ENCODE measurements at places on chromosomes 1 and 21. TPM values are rescaled to one million over a fixed set of nuclear protein-coding genes. Genes with fewer than 3 reads are reported as not detected.

SPRR4 gene
- total RNA-seq, result not detected

DNA sequence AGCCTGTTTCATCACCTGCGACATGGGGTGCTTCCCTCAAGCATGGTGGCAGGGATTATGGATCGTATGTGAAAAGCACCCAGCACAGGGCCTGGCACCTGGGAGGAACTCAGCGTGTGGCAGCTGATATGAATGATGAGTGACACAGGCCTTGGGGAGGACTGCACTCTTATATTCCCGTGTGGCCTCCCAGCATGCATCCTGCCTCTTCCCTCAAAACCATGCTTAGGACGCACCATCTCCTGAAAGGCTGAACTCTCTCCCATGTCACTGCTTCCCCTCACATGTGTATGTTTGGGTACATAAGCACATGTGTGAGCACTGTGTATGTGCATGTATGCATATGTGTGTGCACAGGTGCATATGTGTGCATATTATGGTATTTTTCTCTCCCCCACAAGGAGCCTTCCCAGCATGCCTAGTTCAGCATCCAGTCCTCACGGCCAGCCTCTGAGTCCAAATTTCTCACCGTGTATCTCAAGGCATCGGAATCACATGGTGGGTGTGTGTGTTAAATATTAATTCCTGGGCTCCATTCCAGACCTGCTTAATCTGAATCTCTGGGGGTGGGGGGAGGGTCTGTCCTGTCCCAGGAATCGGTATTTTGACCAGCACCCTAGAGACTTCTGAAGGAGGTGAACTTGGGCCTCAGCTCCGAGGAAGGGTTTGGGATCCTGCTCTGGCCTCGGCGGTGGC, 12.8 kb downstream of the MYOM3 start:
- no peak overlapping the region for H3K4me3 ChIP-seq
- H3K36me3 ChIP-seq, result no peaks in the 10 kb centered on the region
- no peak overlapping the region for H3K27ac ChIP-seq
- H3K27me3 ChIP-seq, result peaks cover 18% of the 10 kb centered on the region

PPIAL4G gene
- total RNA-seq, result 0.42 TPM

- H3K27me3 ChIP-seq, result peaks cover 10% of the 10 kb centered on the region
- H3K4me3 ChIP-seq, result no peak overlapping the region
- H3K36me3 ChIP-seq, result peaks cover 4% of the 10 kb centered on the region
- H3K27ac ChIP-seq, result no peak overlapping the region
- H3K4me1 ChIP-seq, result no peaks in the 10 kb centered on the region
Observed at GRCh38 chr1:198387587-198387986, 152.9 kb downstream of the ATP6V1G3 start.

GRCh38 chr1:230682882-230683610, 30.9 kb downstream of the AGT start:
- no peak overlapping the region for H3K4me3 ChIP-seq
- H3K27me3 ChIP-seq, result no peaks in the 10 kb centered on the region
- DNase-seq, result no peak
- H3K27ac ChIP-seq, result peak overlapping the region; percentile 79
- H3K36me3 ChIP-seq, result peaks cover 7% of the 10 kb centered on the region
- H3K4me1 ChIP-seq, result peaks cover 2% of the 10 kb centered on the region

INSRR gene
- not detected for total RNA-seq

CSDE1 gene
- total RNA-seq, result 627 TPM
